Panc1 (cell line): ENCODE measurements at places on chromosomes 5 and 9.
A peak's percentile ranks its signal among the peaks of the same experiment; 100 is the strongest.

DNA sequence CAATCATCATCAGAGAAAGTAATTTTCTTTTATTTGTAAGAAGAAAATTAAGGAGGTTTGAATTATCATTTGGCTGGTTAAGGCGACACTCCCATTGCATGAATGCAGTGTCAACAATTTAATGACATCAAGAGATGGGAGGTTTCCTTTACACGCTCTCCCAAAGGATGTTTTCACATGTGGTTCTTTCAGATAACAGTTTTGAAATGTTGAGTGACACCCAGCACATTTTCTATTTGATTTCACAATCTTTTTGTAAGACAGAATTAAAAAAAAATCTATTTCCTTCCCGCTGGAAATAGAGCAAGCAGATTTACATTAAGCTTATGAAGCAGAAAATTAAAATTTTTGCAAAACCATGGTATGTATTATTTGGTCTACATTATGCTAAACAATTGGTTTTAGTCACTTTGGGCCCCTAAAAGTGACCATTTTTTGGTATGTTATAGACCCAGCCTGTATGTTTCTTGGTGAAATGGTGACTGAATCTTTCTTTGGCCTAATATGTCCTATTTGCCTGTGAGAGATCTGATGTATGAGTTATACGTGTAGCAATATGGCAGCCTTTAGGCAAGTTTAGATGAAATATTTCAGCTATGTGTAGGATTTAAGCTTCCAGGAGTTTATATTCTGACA lies 18.9 kb upstream of the ANKRD55 start:
- DNase-seq: no peak

DNA sequence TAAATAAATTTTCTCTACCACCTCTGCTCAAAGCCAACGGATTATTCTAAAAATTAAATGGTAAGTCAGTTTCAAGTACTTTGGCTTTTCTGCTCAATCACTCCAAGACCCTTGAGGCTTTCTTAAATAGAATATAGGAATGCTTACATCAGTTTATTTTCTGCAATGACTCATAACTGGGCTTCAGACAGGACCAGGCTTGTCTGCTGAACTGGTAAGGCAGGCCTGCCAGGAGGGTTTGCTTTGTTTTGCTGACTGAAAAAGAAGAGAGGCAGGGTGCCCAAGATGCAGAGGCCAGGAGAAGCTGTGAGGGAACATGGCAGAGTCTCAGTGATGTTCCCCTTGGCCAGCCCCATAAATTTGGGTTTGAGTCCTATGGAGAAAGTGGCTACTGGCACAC lies 60.3 kb upstream of the EPB41L4A start:
- DNase-seq: no peak

DNA sequence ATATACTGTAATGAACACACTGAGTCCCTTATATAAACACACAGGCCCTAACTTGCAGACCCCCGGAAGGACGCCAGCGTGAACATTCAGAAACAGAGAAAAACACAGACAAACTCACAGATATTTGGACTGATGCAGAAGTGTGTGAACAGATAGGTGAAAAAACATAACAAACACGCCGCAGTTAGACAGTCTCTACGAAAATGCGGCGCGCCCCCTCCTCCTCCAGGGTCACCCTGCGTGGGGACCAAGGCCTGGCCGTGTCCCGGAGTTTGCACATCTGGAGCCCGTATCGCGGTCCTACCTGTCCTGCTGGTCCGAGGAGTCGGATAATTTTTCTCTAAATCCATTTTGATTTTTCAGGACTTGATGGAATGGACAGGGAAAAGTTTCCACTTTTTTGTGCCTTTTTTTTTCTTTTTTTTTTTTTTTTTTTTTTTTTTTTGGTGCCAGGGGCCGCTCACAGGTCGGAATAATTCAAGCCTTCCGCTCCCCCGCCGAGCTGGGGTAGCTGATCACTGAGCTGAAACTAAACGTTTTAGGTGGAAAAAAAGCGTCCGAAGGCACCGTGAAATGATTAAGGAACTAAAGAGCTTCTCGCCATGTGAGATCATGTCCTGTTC lies at the start of gene PAX5:
Gene PAX5 (minus strand): TSS at position 587 of the 623 bp plus-strand sequence. CDS start 237 bp downstream, at position 350.
- DNase-seq: no peak

DNA sequence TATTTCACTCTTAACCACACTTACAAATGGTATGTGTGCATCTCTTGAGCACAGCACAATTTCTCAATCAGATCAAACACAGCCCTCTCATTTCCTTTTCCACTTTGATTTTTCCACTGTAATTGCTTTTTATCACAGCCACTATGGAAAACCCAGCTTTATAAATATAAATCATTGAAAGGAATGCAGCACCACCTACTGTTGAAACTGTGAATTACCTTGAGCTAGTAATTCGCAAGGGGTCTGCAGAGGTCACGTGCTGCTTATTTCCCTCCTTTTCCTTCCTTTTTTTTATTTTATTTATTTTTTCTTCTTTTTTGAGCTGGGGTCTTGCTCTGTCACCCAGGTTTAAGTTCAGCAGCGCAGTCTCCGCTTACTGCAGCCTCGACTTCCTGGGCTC lies 76.9 kb downstream of the CDH6 start:
- no peak for DNase-seq

- DNase-seq: no peak
Observed at GRCh38 chr5:33490071-33490665, 49.4 kb downstream of the TARS1 start.

DNA sequence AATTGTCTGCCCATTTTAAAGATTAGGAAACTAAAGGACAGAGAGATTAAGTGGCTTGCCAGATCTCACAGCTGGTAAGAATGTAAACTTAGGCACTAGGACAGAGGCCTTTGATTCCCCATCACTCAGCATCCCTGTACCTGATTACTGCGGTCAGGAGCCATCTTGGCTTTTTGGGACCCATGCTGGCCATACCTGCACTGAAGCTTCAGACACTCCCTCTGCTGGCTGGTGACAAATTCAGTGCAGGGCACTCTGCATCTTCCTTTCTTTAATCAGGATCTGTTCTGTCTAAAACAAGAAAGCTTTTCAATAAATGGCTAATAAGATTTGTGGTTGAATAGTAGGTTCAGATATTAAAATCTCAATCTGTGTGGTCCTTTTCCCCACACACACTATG lies 215.5 kb upstream of the RORB start:
- no peak for DNase-seq

DNA sequence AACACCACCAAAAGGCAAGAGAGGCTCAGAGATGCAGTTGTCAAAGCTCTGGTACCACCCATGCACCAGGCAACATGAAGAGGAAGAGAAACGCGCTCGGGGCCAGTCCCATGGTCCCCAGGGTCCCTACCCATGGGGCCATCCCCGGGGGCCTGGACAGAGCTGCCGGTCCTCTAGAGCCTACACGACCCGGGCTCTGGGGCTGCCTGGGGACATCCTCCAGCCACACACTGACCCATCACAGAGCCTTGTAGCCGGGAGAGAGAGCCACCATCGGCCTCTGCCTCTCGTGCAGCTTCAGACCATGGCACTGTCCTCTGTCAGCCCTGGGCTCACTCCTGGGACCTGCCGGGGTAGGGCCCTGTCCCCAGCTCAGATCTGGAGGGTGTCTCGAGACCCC lies 23.7 kb downstream of the VAV2 start:
- no peak for DNase-seq

DNA sequence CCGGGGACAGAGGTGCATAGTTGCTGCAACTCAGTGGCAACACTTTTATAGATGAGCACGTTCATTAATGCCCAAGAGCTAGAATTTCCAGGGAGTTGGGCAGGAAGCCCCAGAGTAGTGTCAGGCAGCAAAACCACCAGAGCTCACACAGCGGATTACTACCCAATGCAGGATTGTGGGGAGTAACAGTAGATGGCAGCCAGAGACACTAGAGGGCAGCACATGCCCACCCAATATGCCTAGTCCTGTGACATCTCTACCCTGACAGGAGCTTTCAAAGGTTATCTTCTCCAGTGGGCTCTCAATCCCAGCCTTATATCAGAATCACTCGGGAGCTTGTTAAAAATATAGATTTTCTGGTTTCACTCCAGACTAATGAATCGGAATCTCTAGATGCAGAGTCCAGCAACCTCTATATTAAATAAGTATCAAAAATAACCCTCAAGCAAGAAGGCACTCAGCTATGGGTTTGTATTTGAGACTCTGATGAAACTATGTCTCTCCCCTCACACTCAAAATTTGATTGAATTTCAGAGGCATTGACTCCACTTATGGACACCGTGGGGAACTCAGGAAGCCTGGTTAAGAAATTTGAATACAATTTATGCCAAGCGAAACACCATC lies 58.4 kb upstream of the PHF24 start:
- peak; percentile 60 for DNase-seq

- no peak for DNase-seq
Observed at GRCh38 chr5:91076138-91076537, 307.0 kb downstream of the ARRDC3 start.

- no peak for DNase-seq
Observed at GRCh38 chr9:88196142-88196790, 58.0 kb upstream of the SPATA31C2 start.

- DNase-seq: no peak
Observed at GRCh38 chr9:98778711-98779530, 17.4 kb downstream of the ANKS6 start.

- DNase-seq: no peak
Observed at GRCh38 chr5:41012318-41012717, 58.8 kb downstream of the MROH2B start.

DNA sequence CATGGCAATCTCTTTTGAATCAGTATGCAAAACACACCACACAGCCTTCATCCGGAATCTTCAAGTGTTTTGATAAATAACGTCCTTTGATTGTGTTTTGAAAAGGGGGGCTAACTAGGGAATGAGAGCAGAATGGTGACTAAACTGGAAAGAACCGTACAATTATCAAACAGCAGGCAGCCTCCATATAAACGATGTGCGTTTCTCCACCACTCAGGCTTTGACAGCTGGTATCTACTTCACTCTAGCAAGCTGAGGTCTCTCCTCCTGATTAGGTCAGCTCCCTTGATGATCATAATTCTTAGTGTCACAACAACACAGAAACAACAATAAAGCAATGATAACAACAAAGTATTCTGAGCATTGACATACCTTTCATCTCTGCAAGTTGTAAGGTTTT lies 465.9 kb downstream of the TUSC1 start:
- DNase-seq: no peak

- DNase-seq: peak; percentile 10
Observed at GRCh38 chr9:21252721-21253547, 13.1 kb upstream of the IFNA14 start.

DNA sequence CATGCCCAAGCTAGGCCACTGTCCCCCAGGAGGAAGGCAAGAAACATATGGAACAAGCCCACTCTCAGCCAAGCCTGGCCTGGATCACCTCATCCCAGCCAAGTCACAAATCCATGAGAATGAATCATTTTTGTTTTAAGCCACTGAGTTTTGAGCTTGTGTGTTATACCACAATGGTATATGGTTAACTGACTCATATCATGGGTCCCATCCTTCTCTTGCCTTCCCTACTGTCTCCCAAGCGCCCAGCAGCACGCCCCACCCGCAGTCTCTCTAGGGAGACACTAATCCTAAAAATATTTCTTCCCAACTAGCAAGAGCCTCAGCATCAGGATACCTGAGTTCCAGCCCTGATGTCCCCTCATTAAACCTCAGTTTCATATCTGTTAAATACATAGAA lies 248.1 kb downstream of the CDK5RAP2 start:
- DNase-seq: no peak

GRCh38 chr5:171272996-171273970 lies 35.8 kb upstream of the TLX3 start:
- no peak for DNase-seq

GRCh38 chr5:170791325-170791954 lies 7.9 kb downstream of the GABRP start:
- no peak for DNase-seq

DNA sequence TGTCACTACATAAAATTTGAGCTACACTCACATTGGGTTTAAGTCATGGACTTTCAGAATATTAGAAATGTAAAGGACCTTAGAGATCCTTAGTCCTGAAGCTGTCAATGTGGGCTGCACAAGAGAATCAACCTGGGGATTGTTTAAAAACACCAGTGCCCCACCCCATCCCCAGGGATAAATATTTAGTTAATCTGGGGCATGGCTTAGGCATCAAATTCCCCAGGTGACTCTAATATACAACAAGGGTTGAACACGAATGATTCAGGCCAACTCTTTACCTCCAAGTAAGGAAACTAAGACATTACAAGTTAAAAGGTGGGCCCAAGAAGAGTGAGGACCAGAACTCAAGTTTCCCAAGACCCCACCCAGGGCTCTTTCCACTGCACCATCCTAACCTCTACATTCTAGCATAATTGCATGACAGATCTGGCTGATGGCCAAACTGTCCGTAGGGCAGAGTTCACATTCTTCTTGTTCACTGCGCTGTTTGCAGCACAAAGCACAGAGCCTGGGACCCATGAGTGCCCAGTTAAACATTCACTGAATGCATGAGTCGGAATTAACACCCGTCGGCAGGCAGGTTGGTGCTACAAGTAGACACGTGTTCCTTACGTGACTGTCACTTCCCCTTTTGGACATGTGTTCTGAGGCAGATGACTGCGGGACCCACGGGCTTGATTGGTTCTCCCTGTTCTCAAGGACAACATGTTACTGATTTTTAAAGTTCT lies 25.2 kb downstream of the CYFIP2 start:
- no peak for DNase-seq

- DNase-seq: no peak
Observed at GRCh38 chr9:37801287-37801850, 772 bp downstream of the DCAF10 start.

DNA sequence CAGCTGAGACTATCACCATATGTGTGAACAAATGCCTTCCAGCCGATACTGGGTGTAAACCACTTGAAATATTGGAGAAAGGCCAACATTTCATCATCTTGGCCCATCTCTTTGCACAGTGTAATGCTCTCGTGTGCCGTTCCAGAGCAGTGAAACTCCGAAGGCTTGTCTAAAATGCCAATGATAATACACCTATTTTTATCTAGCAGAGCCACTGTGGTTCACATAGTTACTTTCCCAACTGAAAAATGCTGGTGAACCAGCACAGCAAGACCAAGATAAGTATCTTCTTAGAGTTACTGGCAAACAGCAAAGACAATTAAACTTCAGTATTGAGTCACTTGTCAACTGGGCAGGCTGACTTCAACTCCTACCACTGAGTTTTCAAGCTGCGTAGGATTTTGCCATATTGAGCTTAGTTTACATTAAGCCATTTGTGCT lies 379.9 kb upstream of the ACTBL2 start:
- DNase-seq: no peak

DNA sequence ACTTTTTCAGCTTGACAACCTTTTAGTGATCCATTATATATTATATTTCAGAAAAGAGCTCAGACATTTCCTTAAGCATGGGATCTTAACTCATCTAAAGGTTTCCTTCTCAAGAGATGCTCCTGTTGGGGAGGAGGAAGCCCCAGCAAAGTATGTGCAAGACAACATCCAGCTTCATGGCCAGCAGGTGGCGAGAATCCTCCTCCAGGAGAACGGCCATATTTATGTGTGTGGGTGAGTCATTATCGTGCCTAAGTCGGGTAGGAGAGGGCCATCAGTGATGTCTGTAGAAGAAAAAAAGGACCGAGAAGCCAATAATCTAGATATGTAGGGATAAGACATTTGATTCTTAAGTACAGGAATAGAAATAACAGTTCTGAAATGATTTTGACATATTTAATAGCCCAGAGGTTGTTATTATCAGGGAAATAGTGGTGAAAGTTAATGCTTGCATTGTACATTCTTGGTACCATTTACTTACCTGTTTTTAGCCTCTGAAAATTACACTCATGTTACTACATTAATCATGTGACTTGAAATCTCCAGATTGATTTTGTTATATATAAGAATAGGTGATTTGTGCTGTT lies 28.2 kb downstream of the MTRR start:
- DNase-seq: no peak

- peak; percentile 98 for DNase-seq
Observed at GRCh38 chr5:160315968-160316367, 3.6 kb upstream of the CCNJL start.

- DNase-seq: no peak
Observed at GRCh38 chr5:176608937-176609723, 826 bp downstream of the GPRIN1 start.
